ENCODE measurements at places on chromosomes 1 and 21.

DNA sequence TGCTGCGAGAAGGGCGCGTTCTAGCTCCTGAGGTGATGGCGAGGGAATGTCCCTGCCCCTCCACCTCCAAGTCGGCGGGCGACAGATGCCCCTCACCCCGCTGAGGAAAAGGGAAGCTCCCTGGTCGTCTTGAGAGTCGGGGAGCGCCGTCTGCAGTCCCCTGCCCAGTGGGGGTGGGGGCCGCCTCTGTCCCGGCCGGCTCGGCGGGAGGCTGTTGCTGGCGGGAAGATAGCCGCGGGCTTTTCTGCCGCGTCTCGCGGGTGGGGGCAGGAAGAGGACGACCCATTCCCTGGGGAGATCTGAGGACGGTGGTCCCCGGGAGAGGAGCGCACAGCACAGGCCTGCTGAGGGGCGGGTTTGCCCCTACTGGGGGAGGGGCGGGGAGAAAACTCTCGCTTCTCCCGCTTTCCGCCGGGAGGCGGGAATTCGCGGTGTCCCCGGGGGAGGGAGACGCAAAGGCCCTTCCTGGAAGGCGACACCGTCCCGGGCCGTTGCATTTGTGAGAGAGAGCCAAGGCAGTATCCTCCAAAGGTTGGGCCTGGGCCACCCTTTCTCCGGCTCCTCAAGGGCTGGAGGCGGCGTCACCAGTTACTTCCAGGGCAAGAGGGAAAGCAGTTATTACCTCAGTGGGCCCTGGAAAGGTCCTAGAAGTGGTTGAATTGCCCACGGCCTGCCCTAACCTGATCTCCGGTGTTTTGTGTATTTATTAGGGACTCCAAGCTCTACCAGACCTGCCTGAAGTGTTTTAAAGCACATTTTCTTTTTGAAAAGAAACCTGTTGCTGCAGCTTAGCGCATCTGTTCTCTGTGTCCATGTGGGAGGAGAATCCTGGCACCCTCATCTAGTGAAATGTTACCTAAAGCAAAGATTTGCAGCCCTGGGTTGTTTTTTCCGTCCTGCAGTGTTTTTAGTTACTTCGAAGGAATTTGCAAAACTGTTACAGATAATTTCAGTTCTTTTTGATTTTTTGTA is 648 bp downstream of the S100PBP start:
- DNase-seq: no peak

- no peak for DNase-seq
These were observed 14.0 kb downstream of the SFPQ start for GRCh38 chr1:35178874-35179380.

GRCh38 chr21:16751695-16752474 is 761.0 kb upstream of the CXADR start:
- DNase-seq: no peak

- DNase-seq: no peak
These were observed 223.5 kb downstream of the RHOU start for GRCh38 chr1:228958741-228959140.

DNA sequence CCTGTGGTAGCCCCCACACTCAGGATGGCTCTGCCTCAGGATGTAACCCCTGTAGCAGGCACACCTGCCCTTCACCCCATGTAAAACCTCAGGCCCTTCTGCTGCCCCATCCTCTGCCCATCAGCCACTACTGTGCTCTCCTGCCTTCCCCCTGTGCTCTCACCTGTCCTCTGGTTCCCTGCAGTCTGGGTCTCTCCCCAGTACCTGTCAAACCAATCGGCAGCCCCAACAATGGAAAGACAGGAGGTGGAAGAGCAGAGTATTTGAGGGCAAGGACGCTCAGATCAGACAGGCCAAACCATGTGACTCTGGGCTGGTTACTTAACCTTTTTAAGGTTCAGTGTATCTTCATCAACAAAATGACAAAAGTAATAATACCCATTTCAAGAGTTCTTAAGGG is 30.9 kb downstream of the SMIM12 start:
- no peak for DNase-seq

DNA sequence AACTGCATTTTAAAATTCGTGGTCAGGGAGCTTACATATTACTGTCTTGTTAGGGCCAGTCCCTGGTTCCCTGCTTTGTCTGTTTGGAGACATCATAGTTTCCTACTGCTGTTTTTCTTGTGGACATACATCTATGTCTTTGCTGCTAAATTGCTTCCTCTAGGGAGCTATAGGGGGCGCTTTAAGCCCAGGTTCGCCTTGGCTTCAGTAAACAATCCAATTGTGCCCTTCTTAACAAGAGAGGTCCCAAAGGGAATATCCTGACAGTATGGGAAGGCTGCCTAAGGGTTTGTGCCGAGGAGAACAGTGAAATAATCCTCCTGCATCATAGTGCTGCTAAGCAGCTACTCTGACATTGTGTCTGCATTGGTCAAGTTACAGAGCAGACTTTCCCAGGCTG is 112.5 kb downstream of the USH2A start:
- DNase-seq: no peak

DNA sequence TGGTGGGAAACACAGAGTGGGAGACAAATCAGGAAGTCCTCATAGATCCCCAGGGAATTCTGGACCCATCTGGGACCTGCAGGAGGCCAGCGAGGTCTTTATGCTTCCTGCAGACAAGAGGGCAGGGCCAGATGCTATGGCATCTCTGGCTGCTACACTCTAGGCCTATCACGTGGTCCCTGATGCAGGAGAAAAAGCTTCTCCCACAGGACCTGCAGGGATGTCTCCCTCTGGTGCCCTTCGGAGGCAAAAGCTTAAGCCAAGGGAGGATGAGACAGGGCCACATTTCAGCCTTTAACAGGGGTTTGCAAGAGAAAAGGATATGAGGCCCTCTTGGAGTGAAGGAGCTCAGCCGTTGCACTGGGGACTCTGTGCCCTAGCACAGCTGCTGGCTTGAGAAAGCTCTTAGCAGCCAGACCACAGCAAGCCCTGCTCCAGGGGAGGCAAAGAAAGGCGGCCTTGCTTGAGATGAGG is 243.0 kb downstream of the C1orf94 start:
- DNase-seq: no peak

- DNase-seq: no peak
These were observed 10.4 kb upstream of the CDK18 start for GRCh38 chr1:205494115-205494514.

All from activated CD8-positive, alpha-beta memory T cell treated with anti-CD3 and anti-CD28 coated beads for 48 hours (primary cell).